H1 (cell line): ENCODE measurements at places on chromosomes 5 and 9. TPM values are rescaled to one million over a fixed set of nuclear protein-coding genes. Genes with fewer than 3 reads are reported as not detected.

MYORG gene
- polyA plus RNA-seq, result 1.2 and 1.4 TPM in 2 replicates

MOB3B gene
- polyA plus RNA-seq, result 6.9 and 12.7 TPM in 2 replicates

SPEF2 gene
- 0.14 and 0.47 TPM in 2 replicates for polyA plus RNA-seq

ZNF346 gene
- 20.8 and 20.9 TPM in 2 replicates for polyA plus RNA-seq

LMNB1 gene
- polyA plus RNA-seq, result 73.5 and 123 TPM in 2 replicates

CSNK1A1 gene
- polyA plus RNA-seq, result 61.2 and 78.8 TPM in 2 replicates

FAM169A gene
- 9.0 and 12.6 TPM in 2 replicates for polyA plus RNA-seq

ACTBL2 gene
- not detected in 2 replicates for polyA plus RNA-seq

DNAJC25 gene
- polyA plus RNA-seq, result 2.5 and 2.7 TPM in 2 replicates

RNF183 gene
- 0.15 and 0.41 TPM in 2 replicates for polyA plus RNA-seq

MYMK gene
- 0.30 TPM in 1 of 2 replicates, not detected in the other for polyA plus RNA-seq

ALDH1A1 gene
- polyA plus RNA-seq, result 0.39 and 0.50 TPM in 2 replicates
